ENCODE measurements at places on chromosomes 7 and 10.

DNA sequence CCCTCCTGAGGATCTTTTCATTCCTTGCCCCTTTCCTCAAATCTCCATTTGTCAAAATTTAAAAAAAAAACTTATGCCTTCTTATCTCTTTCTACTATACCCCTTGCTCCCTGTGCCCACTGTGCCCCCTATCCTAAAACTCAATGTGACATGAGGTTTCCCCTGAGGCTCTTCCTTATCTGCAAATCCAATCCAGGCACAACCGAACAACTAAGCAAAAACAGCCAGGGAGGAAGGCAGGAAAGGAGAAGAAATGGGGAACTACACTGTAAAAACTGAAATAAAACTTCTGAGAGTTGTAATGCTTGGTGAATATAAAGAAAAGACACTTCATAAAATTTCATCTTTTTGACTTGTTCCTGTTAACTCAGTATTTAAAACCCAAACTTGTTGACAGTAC lies 54.2 kb downstream of the CRPPA start:
- no peak for DNase-seq

GRCh38 chr7:110719741-110720140 lies 371.2 kb upstream of the LRRN3 start:
- DNase-seq: no peak

- no peak for DNase-seq
Observed at GRCh38 chr7:126843336-126843735, 409.4 kb downstream of the GRM8 start.

DNA sequence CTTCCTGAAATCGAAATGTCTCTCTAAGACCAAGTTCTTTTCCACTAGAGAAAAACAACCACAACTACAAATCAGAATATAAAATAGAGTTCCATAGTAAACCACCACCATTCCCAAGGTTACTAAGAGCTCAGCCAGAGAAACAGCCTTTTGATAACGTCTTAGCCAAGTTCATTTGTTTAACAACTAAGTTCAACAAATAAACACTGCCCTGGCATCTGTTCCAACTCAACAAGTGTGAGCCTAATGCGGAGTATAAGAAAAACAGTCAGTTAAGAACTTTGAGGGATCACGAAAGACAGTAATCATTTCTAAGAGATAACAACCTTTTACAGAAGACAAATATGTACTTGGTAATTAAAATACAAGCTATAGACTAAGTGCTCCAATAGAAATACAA lies 77.3 kb downstream of the CALD1 start:
- DNase-seq: no peak

DNA sequence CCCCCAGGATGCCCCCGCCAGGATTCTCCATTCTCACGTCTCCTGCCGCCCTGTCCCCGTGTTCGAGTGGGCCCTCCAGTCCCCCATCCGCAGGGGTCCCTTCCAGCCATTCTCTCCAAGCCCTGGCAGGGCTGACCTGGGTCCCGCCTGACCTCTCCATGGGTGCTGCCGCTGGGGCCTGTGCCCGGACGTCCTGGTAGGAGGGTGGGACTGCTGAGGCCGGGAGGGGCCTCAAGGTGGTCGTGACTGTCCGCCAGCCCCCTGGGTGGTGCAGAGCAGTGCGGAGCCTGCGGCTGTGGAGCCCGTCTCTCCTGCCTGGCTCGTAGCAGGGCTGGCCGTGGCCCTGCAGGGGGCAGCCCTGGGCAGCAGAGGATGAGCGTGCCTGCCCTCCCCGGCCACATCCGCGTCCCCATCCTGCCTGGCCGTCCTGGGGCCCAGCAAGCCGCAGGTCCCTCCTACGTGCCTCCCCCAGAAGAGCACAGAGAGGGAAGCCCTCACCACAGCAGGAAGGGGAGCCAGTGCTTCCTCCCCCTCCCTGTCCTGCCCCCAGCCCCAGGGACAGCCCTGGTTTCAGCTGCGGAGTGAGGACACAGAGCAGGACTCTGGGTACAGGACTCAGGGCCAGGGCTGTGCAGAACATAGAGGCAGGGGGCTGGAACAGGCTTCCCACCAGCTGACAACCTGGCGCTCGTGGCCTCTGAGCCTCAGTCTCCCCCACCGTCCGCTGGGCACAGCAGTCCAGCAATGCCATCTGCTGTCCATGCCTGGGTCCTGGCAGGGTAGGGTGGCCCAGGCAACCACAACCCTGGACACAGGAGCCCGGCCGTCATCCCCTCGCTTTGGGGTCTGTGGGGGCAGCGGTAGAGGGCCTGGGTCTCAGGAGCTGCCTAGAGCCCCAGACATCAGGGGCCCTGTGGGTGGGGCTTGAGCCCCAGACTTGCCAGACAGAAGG lies 1.5 kb upstream of the GRIFIN start:
- no peak for DNase-seq

DNA sequence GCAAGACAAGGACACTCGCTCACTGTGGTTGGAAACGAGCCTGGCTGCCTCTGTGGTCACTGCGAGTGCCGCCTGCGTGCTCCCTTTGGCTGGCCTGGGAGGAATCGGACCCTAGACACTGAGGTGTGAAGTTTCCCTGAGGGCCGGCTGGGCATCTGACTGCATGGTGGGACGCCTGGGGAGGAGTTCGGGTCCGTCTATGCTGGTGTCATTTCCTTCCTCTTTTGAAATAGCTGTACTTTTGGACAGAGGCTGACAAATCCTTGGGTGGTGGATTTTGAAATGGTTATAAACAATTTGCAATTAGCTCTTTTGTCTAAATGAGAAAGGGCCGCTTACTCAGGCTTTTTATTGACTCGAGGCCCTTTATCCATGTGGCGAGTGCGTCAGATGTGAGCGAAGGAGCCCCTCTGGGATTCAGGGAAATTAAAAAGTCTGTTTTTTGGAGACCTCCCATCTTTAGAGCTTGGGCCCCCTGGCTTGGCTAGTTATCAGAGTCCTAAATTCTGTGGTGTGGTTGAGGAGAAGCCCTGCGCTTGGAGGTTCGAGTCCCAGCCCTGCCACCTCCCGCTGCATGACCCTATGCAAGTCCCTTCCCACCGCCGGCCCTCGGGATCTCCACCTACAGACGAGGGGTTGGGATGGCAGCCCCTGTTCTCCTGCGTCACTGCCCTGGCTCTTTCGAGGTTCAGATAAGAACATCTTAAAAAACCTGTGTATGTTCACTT lies 147.1 kb downstream of the RGS10 start:
- DNase-seq: no peak

DNA sequence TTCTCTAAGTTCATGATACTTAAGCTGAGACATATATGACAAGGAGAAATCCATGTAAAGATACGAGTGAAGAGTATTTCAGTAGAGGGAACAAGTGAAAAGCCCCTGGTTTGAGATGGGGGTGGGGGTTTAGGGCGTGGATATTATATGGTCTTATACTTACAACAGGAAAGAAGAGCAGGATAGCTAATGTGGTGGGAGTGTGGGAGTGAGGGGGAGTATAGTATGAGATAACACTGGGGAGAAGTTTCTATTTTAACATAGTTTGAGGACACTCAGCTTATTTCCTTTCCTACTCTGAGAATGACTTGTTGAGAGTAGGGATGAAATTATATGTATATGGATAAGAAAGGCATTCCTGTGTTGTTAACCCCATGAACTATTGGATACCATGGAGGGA lies 36.5 kb downstream of the MCU start:
- DNase-seq: no peak

GRCh38 chr10:16231734-16232435 lies 204.9 kb upstream of the PTER start:
- no peak for DNase-seq

DNA sequence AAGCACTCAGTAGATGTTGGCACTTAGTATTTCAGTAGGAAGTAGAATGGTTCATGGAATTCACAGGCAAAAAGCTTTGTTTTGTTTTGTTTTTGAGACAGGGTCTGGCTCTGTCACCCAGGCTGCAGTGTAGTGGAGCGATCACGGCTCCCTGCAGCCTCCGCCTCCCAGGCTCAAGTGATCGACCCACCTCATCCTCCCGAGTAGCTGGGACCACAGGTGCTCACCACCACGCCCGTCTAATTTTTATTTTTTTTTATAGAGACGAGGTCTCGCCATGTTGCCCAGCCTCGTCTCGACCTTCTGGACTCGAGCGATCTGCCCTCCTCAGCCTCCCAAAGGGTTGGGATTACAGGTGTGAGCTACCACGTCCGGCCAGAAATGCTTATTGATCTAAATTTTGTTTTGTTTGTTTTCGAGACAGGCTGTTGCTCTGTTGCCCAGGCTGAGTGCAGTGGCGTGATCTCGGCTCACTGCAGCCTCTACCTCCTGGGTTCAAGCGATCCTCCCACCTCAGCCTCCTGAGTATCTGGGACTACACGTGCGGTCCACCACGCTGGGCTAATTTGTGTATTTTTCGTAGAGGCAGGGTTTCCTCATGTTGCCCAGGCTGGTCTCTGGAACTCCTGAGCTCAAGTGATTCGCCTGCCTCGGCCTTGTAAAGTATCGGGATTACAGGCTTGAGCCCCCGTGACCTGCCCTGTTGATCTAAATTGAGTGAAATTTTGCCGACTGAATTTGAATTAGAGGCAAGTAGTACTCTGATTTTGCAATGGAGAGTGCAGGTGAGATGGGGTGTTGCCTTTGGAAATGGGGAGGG lies 1.7 kb downstream of the GLRX3 start:
- DNase-seq: no peak

DNA sequence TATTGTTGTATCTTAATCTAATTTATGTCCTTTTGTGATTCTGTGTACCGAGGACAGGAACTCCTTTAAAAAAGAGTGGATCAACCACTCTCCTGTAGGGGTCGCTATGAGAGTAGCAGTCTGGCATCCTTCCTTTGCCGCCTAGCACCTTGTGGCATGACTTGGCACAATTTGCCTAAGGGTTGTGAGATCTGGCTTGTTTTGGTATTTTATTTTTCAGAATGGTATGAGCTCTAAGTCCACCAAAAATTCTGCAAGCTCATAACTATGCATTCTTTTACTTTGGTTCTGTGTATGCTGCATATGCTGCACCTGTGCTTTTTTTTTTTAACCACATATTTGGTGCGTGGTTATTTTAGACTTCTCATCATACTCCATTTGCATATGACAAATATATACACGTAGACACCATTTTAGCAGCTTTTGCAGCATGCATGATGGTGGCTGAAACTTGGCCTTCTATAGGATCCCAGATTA lies 112.8 kb downstream of the CDK14 start:
- DNase-seq: peak; percentile 89

DNA sequence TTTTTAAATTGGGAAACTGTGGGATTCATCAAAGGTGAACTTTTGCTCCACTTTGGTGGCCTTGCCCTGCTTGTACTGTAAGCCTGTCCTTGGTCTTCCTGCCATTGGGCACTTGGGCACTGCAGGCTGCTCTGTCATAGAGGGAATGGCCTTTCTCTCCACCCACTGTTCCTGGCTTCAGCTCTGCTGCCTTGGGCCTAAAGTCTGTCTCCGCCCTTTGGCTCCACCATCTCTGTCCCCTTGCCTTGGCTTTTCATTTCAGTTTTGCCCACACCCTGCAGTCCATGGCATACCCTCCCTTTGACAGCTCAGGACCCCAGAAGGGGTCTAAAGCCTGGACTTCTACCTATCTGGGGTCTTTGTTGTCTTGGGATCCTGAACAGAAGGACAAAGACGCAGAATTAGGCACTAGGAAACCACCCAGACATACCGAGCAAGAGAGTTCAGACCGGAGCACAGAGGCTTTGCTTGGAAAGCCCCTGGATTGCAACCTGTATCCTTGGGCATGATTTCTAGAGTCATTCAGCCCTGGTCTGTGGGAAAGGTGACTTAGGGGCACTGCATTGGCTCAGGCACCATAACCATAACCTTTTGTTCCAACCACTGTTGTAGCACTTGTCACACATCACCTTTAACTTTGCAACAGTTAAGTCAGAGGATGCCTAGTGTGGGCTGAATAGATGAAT lies 5.2 kb upstream of the ARHGAP22 start:
- DNase-seq: no peak

- DNase-seq: no peak
Observed at GRCh38 chr7:115491744-115492380, 538.7 kb downstream of the TFEC start.

DNA sequence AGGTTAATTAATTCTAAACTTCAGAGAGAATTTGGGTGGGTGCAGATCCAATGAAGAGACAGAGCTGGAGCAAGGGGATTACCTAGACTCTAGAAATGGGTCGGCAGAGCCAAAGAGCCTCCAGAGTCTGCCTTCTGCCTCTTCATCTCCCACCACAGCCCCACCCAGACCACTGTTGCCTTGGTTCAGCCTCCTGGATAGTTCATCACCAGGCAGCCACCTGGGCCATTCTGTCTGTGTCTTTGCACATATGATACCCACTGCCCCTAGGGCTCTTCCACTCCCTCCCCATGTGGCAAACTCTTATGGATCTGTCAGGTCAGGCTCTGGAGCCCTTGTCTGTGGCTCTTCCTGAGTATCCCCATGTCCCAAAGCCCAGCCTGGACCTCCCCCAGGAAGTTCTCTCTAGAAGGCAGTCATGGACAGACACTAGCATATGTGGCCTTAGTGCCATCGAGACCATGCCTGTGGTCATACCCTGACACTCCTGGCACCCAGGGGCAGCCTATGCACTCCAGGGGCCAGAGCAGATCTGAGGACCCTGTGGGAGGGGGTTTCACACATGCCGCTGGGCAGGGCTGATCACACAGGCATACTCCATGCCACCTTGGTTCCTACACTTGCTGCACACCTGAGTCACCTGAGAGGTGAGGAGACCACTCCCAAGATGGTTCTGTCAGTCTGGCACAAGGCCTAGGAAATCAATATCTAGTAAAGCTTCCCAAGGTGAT lies 41.6 kb downstream of the FRMPD2 start:
- DNase-seq: no peak

DNA sequence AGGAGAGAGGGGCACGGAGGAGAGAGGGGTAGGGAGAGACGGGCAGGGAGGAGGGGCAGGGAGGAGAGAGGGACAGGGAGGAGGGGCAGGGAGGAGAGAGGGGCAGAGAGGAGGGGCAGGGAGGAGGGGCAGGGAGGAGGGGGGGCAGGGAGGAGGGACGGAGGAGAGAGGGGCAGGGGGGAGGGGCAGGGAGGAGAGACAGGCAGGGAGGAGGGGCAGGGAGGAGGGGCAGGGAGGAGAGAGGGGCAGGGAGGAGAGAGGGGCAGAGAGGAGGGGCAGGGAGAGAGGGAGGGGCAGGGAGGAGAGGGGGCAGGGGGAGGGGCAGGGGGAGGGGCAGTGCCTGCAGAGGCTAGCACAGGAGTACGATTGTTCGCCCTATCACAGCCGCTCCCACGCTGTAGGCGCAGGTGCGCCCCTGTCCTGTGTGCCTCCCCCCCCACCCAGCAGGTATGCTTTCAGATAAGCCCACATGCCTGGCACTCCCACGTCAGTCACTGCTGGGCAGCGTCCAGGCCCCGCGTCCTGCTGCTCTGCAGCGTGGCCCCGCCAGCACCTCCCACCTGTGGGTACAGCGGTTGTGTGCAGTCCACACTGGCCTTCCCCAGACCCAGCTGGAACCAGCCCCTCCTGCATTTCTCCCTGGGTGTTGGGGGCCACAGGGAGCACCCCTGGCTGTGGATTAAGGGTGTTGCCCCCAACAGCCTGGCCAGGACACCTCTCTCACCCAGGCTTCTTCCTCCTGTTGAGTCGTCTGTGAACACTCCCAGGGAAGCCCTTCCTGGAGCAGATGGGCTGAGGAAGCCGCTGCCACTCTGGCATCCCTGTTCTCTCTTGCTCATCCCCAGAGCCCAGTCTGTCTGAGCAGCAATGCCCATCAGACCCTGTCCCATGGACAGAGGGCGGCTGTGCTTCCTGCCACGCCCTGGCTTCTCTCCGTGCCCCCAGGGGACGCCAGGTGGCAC lies 10.8 kb downstream of the NKX6-2 start:
- DNase-seq: no peak

Measured in NCI-H526 treated with DMSO at 0.1 percent for 48 hours (cell line).